LNCaP clone FGC (cell line): ENCODE measurements at places on chromosomes 12 and 14.

GRCh38 chr14:24992624-24993360 is 57.2 kb downstream of the STXBP6 start:
- DNase-seq, result no peak

DNA sequence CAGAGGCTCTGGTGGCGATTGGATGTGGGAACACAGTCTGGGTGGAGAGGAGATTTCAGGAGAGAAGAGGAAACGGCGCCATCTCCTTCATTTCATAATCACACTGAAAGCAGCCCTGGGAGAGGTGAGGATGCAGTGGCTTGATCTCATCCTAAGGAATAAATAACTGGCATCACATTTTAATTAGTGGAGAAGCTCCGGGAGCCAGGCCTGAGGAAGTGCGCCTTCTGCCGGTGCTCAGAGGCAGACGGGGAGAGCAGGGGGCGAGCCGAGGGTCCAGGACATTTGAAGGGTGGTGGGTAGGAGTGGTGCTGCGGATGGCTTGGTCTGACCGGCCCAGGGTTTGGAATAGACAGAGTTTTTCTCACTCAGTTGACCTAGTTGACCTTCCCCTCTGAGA is 265.0 kb downstream of the CACNA1C start:
- DNase-seq, result no peak

DNA sequence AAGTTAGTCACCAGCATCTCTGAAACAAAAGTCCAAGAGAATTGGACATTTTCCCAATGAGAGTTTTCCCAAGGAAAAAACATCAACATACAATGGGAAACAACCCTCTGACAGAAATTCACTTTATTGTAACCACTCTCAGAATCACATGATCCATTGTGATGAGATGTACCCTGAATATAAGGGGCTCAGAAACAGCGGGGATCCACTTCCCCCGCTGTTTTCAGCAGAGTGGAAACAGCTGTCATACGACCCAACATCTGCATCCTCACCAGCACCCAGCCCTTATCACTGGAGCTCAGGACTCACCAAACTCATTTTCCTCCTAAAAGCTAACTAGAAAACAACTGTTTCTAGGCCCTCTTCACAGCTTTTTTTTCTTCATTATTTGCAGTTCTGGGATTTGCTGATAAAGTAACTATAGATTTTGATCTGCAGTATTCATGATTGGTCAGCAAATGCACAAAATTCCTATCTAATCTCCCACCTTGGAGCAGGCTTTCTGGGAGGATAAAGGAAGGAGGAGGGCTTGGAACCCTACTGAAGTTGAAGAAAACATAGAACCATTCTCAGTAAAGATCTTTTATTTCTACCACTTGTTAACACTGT is 31.3 kb downstream of the CORO1C start:
- DNase-seq, result no peak

- DNase-seq, result no peak
These were observed 341.9 kb downstream of the GXYLT1 start for GRCh38 chr12:41802803-41803202.

GRCh38 chr14:61510736-61511557 is 184.4 kb upstream of the HIF1A start:
- DNase-seq, result no peak

DNA sequence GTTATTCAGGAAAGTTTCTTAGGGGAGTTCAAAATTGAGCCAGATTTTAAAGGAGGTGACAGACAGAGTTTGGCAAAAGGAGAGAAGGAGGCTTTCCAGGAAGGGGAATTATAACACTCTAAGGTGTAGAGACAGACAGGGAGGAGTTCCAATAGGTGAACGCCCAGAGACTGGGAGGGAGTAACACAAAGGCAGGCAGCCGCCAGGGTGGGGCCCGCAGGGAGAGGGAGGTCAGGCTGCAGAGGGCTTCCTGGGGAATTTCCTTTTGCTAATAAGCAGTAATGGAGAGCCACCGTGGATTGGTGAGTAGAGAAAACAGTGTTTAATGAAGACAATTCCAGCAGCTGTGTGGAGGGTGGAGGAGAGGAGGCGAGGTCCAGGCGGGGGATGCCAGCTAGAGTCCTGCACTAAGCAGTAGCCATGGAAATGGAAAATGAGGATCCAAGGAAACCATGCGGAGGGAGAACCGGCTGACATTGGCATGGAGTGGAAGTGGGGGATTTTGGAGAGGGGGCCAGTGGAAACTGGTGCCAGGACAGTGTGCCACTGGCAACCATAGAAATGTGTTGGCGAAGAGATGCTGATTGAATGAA is 22.2 kb downstream of the GRIN2B start:
- no peak for DNase-seq

GRCh38 chr12:56224954-56225353 is 812 bp downstream of the NABP2 start:
- DNase-seq, result no peak

DNA sequence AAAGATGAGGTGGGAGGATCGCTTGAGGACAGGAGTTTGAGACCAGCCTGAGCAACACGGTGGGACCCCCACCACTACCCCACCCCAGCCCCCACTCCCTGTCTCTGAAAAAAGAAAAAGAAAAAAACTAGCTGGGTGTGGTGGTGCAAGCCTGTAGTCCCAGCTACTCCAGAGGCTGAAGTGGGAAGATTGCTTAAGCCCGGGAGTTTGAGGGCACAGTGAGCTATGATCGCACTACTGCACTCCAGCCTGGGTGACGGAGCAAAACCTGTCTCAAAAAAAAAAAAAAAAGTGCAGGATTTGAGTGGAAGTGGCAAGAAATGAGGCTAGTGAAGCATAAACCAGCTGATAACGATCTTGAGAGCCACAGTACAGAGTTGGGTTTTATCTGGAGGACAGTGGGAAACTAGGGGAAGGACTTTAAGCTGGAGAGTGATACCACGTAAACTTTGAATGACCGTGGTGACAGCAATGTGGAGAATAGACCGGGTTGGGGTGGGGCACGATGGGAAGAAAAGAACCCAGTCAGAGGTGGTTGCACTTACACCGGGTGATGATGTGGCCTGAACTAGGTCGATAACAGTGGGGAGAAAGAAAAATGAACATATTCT is 85.3 kb downstream of the TMEM260 start:
- no peak for DNase-seq

DNA sequence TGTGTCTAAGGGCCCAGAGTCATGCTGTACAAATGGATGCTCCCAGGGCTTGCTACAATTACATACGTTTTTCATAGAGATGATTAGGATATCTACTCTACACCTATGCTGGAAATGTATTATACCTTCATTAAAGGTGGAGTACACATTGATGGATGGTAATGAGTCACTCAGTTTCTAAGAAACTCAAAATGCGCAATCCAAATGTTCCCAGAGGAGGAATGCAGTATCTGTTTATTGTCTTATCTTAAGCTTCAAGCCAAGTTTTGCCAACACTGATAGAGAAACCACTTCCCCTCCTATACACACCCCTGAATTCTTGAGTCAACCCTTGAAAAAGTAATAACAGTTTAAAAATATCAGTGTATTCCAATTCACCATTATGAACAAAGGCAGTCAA is 266.6 kb upstream of the FAR2 start:
- DNase-seq, result no peak

GRCh38 chr12:14322403-14322802 is 43.1 kb upstream of the ATF7IP start:
- no peak for DNase-seq

DNA sequence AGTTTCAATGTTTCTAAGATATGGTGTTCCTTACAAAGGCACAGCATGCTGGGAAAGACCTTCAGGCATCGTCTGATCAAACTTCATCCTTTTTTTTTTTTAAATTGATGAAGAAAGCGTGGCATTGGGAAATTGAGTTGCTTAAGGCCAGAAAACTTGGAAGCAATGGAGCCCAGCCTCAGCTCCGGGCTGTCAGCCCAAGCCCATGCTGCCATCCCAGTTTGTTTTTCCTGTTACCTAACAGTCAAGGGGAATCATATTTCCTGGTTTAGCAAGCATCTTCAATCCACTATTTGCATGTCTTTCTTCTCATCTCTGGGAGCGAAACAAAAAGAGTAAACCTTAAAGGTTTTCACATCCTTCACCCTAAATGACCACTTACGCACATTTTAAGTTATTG is 200.2 kb downstream of the CHST11 start:
- no peak for DNase-seq

DNA sequence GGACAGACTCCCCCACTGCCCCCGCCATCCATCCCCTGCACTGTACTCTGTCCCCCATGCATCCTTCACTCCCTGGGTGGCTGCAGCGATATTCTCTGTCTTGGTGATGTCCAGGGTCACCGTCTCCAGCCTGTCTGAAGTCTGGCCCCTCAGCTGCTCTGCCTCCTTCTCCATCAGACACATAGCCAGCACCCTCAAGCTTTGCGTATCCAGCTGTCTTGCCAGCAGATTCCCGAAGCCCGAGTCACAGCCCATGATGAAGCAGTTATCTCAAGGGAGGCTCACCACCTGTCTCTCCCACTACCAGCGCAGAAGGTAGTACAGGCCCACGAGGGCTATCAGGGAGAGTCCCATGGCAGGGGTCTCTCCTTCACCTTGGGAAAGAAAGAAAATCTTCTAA is 77.8 kb downstream of the HSD17B6 start:
- DNase-seq, result no peak

DNA sequence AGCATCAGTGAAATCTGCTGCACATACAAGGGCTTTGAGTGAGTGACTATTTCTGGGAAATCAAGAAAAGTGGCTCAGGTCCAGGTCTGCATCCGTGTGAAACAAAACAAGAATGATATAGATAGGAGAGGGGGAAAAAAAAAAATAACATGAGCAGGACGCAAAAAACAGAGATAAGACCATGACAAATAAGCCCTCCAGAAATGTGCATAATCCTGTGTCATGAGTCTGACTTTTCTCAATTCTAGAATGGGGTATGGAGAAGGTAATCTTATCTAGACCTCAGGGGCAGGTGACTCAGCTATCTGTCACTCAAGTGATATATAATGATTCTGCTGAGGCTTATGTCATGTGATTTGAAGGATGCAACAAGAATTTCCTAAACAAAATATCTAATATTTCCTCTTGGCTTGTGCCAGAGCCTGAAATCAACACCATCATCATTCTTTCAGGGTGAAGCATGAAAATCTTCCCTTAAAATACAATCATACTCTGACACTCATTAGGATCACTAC is 250.0 kb downstream of the PHLDA1 start:
- DNase-seq, result no peak
